Stimulated activated CD8-positive, alpha-beta memory T cell treated with anti-CD3 and anti-CD28 coated beads, Interleukin-4, amount 100 ng/mL, for 4 hours (primary cell): ENCODE measurements at places on chromosomes 4 and X.

DNA sequence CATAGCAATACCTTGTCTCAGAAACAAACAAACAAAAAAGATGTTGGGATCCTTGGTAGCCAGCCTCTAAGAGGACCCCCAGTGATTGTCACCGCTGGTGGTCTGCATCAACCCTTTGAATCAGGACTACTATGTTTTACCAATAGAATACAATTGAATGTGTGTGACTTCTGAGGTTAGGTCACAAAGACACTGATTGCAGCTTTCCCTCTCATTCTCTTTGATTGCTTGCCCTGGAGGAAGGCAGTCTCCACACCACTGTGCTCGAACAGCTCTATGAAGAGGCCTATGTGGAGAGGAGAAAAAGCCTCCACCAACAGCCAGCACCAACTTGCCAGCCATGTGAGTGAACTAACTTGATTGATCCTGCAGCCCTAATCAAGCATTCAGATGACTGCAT, 2.8 kb upstream of the SMIM14 start:
- no peak for DNase-seq

- no peak for DNase-seq
Observed at GRCh38 chrX:137052643-137053235, 18.9 kb upstream of the GPR101 start.

- DNase-seq: no peak
Observed at GRCh38 chr4:168565130-168565529, 68.3 kb downstream of the PALLD start.

- no peak for DNase-seq
Observed at GRCh38 chrX:153561337-153561736, 37.6 kb downstream of the CCNQ start.

DNA sequence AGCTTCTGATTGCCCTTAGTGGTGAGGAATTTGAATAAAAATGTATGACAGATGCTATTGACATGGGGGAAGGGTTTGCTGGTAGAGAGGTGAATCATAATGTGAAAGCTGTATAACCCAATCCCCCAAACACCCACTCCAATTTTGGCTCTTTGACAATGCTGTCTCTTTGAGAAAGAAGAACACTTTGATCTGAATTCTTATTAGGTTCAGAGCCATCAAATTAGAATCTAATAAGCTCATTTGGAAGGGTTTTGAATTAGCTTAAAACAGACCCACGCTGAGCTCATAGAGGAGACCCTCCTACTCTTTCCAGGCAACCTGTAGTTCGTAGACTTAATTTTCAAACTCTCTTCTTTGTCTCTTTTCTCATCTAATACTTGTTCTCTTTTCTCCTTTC, 416.6 kb upstream of the ARX start:
- DNase-seq: no peak

DNA sequence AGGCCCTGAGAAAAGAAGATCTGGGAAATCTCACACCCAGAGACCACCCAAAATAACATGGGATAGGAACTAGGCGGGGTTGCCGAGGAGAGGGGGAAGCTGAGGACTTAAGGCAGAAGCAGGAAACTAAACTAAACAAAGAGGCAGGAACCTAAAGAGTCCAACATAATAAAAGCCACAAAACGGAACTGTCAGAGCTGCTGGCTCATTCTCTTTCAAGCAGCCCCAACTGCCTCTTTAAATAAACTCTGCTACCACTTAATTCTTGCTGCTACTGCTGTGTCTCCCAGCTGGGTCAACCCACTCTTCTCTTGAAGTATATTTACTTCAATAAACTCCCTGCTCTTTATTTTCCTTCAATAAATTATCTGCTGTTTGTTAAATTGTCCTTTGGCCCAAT, 44.5 kb downstream of the MAGEB16 start:
- DNase-seq: no peak
